Activated CD4-positive, alpha-beta T cell treated with anti-CD3 and anti-CD28 coated beads, Interleukin-2, amount 10 ng/mL, durations not matched to agents 7 days and 5 days (primary cell): ENCODE measurements at places on chromosomes 7 and 10. TPM values are rescaled to one million over a fixed set of nuclear protein-coding genes. Genes with fewer than 3 reads are reported as not detected.

The MKI67 gene
- total RNA-seq, result 328 TPM

The DRGX gene
- total RNA-seq, result not detected

The MRLN gene
- total RNA-seq, result not detected

The PTPRE gene
- 24.1 TPM for total RNA-seq

The LRCH4 gene
- total RNA-seq, result 189 TPM

The MMP21 gene
- total RNA-seq, result not detected
